ENCODE measurements at places on chromosomes 2 and 18.
A peak's percentile ranks its signal among the peaks of the same experiment; 100 is the strongest.

- DNase-seq = no peak
Measured at GRCh38 chr18:5584746-5585417, 41.1 kb upstream of the EPB41L3 start.

DNA sequence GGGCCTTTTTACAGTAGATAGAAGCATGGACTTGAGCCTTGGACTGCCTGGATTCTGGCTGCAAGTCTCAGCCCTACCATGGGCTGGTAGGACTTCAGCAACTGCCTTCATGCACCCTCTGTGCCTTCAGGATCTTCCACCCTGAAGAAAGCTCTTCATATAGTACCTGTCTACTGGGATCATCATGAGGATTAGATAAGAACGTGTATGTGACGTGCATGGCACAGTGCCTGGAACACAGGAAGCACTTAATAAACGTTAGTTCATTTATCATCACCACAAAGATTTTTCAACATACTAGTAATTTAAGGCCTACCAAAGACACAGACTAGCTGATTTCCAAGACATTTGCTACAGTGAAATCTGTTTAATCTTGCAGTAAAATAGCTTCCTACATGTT, 53.2 kb upstream of the ITM2C start:
- no peak for DNase-seq

DNA sequence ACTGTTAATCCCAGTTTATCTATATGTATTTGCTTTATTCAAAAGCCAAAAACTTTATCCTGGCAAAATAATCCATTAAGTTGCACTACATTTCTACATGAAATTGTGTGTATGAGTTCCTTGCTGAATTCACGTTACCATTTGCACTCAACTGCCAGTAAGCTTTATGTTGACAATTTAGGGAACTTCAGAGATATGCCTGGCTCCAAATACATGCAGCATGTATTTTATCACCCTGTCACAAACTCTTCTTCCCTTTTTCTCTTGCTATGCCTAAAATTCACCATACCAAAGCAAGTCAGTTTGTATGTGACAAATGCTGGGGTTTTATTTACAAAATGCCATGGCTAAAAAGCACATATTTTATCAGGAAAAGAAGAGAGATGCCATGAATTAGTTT, 157.6 kb upstream of the CDH2 start:
- no peak for DNase-seq

DNA sequence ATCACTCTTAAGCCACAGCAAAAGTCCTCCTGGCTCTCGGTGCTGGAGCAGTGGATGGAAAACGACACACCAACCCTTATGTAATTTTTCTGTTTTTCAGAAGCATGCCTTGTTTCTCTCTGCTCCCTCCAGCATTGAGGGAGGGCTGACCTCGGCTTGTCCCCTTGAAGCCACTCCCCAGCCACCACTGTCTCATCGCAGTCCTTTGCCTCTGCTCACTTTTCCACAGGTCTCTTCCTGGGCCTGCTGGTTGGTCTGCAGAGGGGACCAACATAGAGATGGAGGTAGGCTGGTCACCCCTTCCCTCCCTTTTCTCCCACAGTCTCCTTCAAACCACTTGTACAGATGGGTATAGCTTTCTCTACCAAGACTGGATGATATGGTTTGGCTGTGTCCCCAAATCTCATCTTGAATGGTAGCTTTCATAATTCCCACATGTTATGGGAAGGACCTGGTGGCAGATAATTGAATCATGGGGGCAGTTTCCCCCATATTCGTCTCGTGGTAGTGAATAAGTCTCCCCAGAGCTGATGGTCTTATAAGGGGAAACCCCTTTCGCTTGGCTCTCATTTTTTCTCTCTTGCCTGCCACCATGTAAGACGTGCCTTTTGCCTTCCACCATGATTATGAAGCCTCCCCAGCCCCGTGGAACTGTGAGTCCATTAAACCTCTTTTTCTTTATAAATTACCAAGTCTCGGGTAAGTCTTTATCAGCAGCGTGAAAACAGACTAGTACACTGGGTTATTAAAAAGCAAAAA, 14.3 kb upstream of the RIOK3 start:
- DNase-seq = no peak

DNA sequence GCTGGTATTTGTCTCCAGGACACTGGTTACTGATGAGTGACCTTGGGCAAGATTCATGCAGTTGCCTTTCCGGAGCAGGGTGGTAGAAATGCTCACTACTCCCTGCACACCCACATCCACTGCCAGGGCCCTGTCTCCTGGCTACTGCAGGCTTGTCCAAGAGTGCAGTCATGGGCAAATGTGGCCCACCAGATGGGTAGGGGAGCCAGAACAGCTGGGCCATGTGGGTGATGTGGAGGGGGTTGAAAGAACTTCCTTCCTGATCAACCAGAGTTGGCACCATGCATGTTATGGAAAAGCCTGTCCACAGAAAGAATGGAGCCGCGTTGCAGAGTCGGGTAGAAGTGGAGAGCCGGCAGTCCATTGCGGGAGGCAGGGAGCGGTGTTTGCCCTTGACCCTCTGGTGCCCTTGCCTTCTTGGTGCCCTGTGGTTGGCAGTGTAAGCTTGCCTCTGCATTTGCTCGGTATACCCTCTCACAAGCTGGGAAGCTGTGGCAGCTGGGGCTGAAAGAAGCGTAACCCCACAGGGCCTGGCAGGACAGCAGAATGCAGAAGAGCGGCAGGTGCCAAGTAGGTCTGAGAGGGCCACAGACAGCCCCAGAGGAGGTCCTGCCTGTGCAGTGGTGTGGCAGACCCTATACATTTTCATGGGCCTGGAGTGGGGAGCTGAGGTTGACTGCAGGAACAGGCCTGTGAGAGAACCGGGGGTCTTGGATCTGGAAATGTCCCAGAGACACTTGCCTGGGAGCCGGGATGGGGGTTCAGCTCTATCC, 253.2 kb downstream of the TFCP2L1 start:
- no peak for DNase-seq

DNA sequence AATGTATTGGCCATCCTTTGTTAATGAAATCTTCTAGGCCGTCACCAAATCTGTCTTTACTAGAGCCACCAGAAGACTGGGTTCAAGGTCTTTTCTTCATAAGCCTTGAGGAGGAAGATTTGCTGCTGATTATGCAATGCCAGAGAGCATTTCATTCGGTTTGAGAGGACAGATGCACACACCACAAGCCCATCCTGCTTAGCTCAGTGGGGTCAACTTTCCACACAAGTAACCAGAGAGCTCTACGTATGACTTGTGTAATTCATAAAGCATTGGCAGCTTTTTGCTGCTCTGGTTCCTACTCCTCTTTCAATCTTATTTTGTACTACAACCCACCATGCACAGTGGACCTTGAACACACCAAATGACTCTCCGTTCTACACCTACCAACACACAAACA, 106.9 kb downstream of the OSR1 start:
- DNase-seq = no peak

- DNase-seq = no peak
Measured at GRCh38 chr2:14936426-14936825, 303.9 kb downstream of the LRATD1 start.

DNA sequence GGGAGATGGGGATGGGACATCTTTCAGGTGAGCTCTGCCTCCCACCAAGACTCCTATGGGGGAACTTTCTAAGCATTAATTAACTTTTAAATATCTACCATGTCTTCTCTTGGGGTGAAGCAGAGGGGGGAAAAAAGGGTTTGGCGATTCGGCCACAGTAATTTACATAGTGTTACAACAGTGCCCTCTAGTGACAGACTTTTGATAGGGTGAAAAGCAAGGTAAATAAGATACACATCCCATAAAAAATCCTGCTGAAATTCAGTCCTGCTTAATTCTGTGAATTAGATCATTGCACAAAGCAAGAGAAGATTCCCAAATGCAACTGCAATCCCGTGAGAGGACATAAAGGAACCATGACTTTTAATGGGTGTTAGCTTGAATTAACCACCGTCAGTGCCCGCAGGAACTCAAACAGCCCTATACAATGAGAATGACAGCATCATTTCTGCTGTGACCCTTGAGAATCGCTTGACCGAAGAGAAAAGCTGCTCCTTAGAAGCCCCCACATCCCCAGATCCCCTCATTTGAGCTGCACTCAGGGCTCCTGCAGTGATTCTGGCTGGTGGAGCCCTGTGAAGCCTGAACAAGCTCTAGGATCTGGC, 32.8 kb downstream of the FAM124B start:
- peak; percentile 11 for DNase-seq

GRCh38 chr2:11196246-11196645, 41.0 kb downstream of the SLC66A3 start:
- DNase-seq = no peak

GRCh38 chr18:57621246-57621604, 411 bp downstream of the NARS1 start:
- DNase-seq = peak; percentile 36

Data from stimulated activated CD4-positive, alpha-beta T cell treated with anti-CD3 and anti-CD28 coated beads, Interleukin-4, amount 100 ng/mL, for 24 hours (primary cell).